B cell (primary cell): ENCODE measurements at places on chromosomes 13 and 19. TPM values are rescaled to one million over a fixed set of nuclear protein-coding genes. Genes with fewer than 3 reads are reported as not detected.
A peak's percentile ranks its signal among the peaks of the same experiment; 100 is the strongest.

GRCh38 chr13:99501848-99502301, 603 bp downstream of the TM9SF2 start:
- no peak for DNase-seq

- no peak for DNase-seq
Observed at GRCh38 chr19:49514151-49514550, 1.7 kb downstream of the FCGRT start.

GRCh38 chr13:49874430-49874829, 61.7 kb downstream of the SPRYD7 start:
- no peak for DNase-seq

DNA sequence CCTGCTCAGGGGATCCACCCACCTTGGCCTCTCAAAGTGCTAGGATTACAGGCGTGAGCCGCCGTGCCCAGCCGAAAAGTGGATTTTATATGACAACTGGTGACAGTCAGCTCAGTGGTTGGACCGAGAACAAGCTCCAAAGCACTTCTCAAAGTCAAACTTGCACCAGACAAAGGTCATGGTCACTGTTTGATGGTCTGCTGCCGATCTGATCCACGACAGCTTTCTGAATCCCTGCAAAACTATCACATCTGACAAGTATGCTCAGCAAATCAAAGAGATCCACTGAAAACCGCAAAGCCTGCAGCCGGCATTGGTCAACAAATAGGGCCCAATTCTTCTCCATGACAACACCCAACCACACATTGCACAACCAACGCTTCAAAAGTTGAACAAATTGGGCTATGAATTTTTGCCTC, 21.6 kb upstream of the NAA16 start:
- no peak for DNase-seq

DNA sequence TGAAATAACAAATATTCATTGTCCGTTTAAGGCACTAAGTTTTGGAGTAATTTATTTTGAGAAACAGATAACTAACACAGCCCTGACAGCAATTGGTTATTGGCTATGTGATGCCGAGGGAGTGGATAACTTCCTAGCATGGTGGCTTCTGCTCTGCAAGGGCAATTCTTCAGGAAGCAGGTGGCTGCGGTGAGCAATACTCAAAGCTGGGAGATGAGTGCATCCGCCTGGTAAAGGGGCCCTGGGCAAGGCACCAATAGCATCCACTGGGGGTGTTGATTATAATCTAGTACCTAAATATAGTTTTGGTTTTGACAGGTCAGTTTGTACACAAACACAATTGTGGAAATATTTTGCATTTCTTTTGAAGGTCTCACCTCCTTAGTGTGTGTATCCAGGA, 41.0 kb downstream of the CCDC70 start:
- DNase-seq = no peak

DNA sequence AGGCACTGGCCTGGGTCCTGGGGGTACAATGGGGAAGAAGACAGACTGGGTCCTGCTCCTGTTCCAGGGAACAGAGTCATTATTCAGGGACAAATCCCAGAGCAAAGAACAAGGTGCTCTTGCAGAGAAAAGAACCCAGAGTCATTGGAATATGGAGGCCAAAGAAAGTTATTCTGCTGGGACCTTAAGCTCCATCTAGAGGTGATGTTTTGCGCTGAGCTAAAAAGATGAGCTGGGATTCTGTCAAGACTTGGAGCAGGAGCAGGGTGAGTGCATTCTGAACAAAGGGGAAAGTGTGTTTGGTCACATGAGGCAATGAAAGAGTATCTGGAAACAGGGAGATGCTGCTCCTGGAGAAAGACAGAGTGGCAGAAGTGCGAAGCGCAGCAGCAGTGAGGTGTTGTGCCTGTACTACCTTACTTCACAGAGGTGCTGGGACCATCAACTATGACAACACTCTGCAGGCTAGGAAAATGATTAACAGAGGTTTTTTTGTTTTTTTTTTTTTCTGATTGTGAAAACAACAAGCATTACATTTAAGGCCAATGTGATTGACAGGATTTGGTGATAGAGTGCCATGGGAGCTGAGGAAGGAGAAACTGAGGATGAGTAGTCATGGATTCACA, 95.3 kb upstream of the TNFSF11 start:
- peak; percentile 17 for DNase-seq

DNA sequence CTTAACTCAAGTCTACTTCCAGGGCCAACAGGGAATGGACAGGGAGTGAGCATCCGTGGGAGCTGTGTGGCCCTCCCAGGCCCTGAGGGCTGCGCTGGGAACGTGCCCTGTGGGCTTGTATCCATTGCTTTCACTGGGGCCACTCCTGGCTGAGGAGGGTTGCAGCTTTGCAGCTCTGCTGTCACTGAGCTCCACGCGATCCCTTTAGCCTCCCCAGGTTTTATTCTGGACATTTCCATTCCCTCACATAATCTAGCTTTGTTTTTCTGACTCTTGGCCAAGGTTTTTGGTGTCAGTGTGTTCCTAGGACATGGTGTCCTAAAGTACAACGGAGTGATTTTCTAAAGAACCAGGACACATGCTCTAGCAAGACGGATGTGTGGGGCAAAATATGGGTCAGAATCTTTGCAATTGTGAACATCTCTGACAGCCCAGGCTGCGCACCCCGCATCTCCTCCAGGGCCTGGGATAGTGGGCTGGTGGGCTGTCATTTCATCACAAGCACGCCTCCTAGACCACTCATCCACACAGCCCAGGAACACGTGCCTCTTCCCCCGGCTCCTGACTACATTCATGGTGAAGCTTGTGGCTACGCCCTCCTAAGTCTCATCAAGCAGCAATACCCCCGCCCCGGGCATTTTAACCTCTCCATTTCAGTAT, 28.0 kb downstream of the GGACT start:
- no peak for DNase-seq

GRCh38 chr13:79352107-79352506, 53.9 kb downstream of the RBM26 start:
- no peak for DNase-seq

GRCh38 chr13:112642090-112642460, 47.8 kb upstream of the ATP11A start:
- DNase-seq = no peak

DNA sequence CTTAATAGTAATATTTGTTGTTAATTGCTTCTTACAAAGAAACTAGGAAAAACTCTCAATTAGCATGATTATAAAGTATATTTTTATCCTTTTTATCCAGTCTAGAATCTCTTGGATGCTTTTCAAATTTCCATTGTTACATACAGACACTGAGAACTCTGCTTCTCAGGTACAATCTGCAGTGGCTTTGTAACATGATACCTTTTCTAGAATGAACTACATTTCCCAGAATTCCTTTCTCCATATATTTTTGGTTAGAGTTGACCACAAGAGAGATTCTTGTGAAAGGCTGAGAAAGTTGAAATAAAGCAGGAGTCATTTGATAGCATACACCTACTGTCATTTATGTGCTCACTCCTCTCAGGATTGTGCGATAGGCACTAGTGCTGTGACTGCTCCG, 148.6 kb downstream of the SLITRK6 start:
- no peak for DNase-seq

- DNase-seq = no peak
Observed at GRCh38 chr19:33740811-33741396, 55.8 kb upstream of the KCTD15 start.

GRCh38 chr13:46903748-46904147, 6.9 kb upstream of the HTR2A start:
- DNase-seq = no peak

DNA sequence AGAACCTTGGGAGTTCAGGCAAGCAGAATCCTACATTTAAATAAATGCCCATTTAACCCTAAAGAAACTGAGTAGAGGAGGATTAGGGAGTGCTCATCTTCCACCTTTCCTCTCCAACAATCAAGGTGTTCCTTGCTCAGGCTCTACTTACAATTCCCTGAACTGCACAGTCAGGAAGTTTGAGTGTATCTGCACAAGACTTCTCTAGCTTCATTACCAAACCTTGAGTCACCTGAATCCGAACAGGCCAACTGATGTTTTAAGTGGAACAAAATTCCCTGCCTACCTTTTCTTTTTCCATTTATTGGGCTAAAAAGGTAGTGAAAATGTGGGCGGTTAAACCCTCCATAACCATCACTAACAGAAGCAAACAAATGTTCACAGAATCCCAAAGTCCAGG, 78.3 kb downstream of the FOXO1 start:
- no peak for DNase-seq

GRCh38 chr19:38740257-38740592, 4.0 kb downstream of the CAPN12 start:
- no peak for DNase-seq

GRCh38 chr13:50126993-50127725, 111.9 kb downstream of the KCNRG start:
- peak; percentile 80 for DNase-seq

GRCh38 chr13:111007209-111007608, 92.3 kb upstream of the ANKRD10 start:
- DNase-seq = no peak

DNA sequence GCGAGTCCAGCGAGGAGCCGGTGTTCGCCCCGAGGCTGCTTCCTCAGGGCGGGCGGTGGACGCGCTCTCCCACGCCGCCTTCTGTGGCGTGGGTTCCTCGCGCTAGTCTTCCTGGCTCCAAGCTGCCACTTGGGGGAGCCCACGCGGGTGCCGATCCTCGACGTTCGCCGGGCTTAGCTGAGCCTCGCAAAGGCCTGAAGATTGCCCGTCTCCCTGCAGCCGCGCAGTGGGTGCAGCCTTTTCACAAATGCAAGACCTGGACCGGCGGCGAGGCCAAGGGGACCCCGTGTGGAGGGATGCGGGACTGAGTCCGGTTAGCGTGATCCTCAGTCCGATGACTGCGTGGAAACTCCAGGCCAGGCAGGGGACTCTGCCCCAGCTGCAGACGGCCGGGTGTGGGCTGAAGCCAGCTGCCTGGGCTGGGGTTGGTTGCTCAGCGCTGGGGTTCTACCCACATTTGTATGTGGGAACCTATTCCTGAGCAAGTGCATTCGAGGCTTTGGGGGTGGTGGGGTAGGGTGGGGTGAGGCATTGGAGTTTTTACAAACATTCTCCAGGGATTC, 16.6 kb upstream of the LRP3 start:
- no peak for DNase-seq

GRCh38 chr13:45847554-45848224, 3.9 kb downstream of the SIAH3 start:
- DNase-seq = peak; percentile 22

DNA sequence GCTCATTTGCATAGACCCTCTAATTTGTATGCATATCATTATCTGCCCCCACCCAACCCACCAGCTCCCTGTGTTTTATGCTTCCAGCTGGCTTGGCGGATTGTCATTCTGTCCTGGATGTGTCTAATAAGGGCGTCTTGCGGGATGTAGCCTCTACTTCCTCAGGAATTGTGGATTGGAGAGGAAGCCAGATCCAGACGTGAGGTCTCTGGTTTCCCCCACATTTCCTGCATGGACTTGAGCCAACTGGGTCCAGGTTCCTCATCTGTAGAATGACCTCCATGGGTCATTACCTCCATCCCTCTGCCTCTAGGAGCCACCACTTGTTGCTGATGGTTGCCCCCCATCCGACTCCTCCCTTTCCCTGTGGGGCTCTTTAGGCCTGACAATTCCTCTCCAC, 7.3 kb downstream of the TNFSF14 start:
- no peak for DNase-seq

DNA sequence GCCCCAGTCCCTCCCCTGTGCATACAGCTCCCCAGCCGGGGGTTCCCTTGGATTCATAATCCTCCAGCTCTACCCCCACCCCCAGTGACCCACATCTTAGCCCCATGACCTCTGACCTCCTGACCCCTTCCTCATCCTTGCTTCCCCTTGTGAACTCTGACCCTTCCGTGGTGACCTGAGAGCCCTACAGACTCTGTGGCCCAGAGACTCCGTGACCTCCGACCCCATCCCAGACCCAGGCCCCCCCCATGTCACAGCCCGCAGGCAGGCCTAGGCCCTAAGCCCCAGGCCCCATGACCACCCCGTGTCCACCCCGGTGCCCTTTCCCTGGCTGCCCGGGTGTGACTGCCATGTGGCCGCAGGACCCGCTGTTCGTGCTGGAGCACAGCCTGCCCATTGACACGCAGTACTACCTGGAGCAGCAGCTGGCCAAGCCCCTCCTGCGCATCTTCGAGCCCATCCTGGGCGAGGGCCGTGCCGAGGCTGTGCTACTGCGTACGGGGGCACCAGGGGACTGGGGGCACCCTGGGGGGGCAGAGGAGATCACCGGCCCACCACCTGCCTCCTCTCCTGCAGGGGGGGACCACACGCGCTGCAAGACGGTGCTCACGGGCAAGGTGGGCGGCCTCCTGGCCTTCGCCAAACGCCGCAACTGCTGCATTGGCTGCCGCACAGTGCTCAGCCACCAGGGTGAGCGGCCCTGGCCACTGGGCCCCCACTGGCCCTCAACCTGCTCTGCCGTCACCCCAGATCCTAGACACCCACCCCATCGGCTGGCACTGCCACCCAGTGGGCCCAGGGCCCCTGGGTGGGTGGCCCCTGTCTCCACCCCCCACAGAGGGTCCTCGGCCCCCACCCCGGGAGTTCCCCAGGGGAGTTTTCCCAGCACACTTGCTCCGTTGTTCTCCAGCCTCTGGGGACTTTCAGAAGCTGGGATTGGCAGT, 2.4 kb upstream of the SPIB start:
- DNase-seq = peak; percentile 71

DNA sequence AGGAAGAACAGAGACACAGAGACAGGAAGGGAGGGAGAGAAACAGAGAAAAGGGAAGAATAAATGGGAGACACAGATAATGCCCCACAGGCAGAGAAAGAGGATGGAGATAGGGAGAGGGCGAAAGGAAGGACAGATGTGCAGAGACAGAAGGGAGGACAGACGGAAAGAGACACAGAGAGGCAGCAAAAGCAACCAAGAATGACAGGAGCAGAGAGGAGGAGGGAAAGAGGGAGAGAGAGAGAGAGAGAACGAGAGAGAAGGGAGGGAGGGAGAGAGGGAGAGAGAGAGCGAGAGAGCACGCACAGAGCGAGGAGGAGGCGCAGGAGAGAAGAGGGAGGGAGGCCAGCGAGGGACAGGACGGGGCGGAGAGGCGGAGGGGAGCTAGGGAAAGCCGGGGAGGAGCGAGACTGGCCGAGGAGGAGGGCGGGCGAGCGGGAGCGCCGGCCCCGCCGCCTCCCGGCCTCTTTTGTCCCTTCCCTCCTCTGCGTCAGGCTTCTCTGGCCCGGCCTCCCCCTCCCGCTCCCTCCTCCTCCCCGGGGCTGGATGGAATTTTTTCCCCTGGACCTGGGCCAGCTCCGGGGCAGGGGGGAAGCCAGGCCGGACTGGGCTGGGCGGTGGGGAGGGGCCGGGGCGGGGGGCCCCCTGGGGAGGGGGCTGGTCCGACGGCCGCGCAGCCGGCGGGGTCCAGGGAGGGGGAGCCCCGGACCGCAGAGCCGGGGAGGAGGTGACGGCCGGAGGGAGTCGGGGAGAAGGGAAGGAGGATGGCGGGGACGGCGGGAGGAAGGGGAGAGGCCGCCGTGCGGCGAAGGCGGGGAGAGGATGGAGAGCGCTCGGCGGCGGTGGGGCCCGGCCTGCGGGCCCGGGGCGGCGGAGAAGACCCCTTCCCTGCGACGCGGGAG, 4.2 kb upstream of the SPACA6 start:
- no peak for DNase-seq

- peak; percentile 53 for DNase-seq
Observed at GRCh38 chr19:51094696-51095279, 12.1 kb upstream of the KLK14 start.

GRCh38 chr19:29268721-29269393, 55.9 kb upstream of the UQCRFS1 start:
- DNase-seq = no peak

Gene ZNF223
- 7.3 and 9.5 TPM in 2 replicates for total RNA-seq

Gene NOVA2
- 0.19 TPM in 1 of 2 replicates, not detected in the other for total RNA-seq

Gene PDE4A
- total RNA-seq = 10.8 and 10.9 TPM in 2 replicates

Gene ELF1
- 185 and 186 TPM in 2 replicates for total RNA-seq

Gene ZNF575
- total RNA-seq = 4.0 and 5.2 TPM in 2 replicates

Gene PSG6
- not detected in 2 replicates for total RNA-seq

Gene PRKCG
- total RNA-seq = not detected in 2 replicates

Gene C1QTNF9
- not detected in 2 replicates for total RNA-seq

Gene SRRM5
- 0.63 and 0.64 TPM in 2 replicates for total RNA-seq

Gene POU4F1
- total RNA-seq = 0.17 TPM in 1 of 2 replicates, not detected in the other

Gene CEACAM4
- total RNA-seq = not detected in 2 replicates
